ENCODE measurements at places on chromosomes 12 and 14. TPM values are rescaled to one million over a fixed set of nuclear protein-coding genes. Genes with fewer than 3 reads are reported as not detected.

DNA sequence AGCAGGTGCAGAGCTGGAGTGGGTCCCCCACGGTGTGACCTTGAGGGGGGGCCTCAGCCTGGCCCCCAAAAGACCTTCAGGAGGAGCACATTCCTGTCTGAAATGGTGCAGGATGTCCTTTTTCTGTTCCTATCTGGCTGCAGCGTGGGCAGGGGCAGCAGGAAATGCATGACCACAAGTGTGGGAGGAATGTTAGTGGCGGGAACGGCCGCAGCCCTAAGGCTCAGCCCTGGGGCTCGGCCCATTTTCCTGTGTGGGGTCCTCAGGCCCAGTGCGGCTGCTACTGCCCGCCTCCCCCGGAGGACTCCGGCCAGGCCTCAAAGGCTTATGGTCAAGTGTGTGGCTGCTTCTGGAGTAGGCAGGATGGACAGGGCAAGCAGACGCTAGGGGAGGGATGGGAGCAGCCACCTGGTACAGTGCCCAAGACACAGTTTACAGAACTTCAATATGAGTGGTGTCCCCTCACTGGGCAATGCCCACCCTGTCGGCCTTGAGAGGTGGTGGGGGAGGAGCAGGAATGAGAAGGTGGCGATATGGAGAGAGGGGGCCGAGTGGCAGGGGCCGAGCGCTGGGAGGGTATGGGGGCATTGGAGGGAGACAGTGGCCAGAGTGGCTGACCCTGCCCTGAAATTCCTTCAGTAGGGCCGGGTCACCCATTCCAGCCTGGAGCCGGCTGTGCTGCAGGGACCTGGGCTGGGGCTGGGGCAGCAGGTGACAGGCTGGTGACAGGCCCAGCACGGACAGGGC is 137.4 kb downstream of the CALM1 start:
- peak; percentile 79 for DNase-seq

- peak; percentile 98 for DNase-seq
Measured at GRCh38 chr12:50246873-50247612, 36.3 kb downstream of the LIMA1 start.

DNA sequence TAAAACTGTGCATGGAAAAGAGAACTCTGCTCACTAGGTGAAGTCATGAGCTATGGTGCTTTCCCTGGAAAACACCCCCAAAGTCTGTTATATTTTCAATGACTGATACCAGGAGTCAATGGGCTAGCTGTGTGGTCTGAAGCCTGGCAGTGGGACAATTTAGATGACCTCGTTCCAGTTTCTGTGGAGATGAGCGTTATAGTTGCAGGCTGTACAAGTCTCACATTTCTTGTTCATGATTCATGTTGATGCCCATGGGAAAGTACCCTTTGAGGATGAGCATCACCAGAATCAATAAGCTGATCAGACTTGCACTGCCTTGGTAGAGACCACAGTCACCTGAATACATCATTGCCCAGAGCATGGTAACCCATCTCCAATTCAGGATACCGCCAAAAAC is 70.7 kb downstream of the NOVA1 start:
- no peak for DNase-seq

FAM90A1 gene
- total RNA-seq: not detected
